Activated T-cell treated with anti-CD3 and anti-CD28 coated beads, Interleukin-2, amount 50 U/mL, for 48 hours (primary cell): ENCODE measurements at places on chromosomes 2 and 18.
A peak's percentile ranks its signal among the peaks of the same experiment; 100 is the strongest.

- DNase-seq: no peak
Measured at GRCh38 chr2:240967681-240968621, 30.5 kb upstream of the SNED1 start.

GRCh38 chr2:234761910-234762309 lies 189.9 kb upstream of the SH3BP4 start:
- no peak for DNase-seq

DNA sequence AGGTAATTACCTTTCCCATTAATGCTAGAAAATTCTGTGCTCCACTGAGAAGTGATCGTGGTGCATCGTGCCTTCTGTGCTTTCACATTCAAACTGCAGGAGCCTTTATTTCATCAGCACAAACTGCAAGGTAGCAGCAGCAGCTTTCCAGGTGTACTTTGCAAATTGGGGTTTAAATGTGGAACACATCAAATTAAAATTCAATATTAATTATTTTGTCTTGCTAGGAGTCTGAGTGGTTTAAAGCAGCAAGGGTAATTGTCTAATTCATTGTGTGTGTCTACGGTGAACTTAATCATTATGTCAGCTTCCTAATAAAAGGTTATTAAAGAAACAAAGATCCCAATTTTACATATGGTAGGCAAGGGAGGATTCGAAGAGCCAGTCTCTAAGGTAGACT lies 180.8 kb upstream of the ATP5MC3 start:
- no peak for DNase-seq

- no peak for DNase-seq
Measured at GRCh38 chr2:58571181-58571852, 330.2 kb upstream of the FANCL start.

DNA sequence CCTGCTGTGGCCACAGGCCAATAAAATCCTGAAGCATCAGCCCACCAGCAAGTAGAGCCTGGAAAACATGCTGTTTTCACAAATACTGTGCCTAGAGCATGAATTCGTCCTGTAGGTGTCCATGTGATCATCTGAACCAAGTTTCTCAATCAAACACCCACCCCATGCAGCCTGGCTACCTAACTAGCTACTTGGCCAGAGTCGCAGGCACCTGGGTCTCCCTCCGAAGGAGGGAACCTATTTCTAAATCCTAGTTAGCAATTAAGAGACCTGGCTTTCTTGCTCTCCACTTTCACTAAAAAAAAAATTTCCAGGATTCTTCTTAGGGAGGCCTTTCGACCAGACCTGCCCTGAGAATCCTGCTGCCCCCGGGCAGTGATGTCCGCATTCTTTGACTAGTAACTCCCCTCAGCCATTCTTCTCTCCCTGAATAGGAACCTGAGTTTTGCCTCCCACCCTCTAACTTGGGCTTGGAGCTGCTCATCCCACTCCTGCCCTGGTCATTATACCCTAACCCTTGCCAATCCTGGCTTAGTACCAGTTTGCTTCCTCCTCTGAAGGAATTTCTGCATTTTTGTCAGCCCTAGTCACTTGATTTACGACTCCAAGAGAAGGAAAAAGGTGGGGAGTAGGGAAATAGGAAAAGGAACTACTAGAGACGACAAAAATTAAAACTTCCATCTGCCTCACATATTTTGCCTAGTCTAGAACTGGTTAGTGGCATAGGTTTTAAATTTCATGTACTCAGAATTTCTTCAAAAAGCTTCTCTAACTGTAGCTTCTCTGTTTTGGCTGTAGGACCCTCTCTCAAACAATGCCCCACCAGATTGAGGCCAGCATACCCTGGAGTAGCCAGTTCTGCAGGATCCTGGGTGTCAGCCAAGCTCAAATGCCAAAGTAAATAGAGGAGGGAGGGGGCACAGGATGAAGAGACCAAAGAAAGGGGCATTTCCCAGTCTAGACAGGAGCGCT lies 25.4 kb upstream of the TANK start:
- DNase-seq: no peak

- no peak for DNase-seq
Measured at GRCh38 chr2:111148225-111148873, 27.6 kb downstream of the BCL2L11 start.

GRCh38 chr2:176234156-176234555 lies 35.1 kb upstream of the MTX2 start:
- DNase-seq: no peak

GRCh38 chr2:1552611-1553010 lies 139.3 kb downstream of the TPO start:
- no peak for DNase-seq

GRCh38 chr2:28979576-28980366 lies 1.3 kb upstream of the TOGARAM2 start:
- no peak for DNase-seq

- no peak for DNase-seq
Measured at GRCh38 chr18:2826581-2826980, 20.2 kb upstream of the EMILIN2 start.

- no peak for DNase-seq
Measured at GRCh38 chr2:189542145-189542882, 38.3 kb downstream of the SLC40A1 start.

GRCh38 chr2:25119263-25119662 lies 49.1 kb downstream of the POMC start:
- no peak for DNase-seq

DNA sequence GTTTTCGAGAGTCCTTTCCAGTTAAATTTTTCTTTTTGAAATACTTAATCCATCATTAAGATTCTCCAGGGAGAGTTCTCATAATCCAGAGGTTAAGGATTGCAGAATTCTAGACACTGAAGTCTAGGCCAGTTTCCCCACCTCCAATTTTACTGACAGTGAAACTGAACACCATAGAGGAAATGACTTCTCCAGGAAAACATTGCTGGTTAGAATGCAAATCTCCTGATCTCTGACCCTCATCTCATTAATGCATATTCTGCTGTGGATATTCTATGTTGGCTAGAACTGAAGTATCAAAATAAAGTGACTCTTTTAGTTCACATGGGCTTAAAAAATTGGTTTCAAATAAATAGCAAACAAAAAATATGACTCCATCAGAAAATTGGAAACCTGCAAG lies 105.8 kb upstream of the UGP2 start:
- DNase-seq: no peak

GRCh38 chr2:186349508-186349907 lies 136.6 kb upstream of the ZC3H15 start:
- DNase-seq: no peak

GRCh38 chr18:13288509-13289133 lies 70.1 kb downstream of the LDLRAD4 start:
- DNase-seq: peak; percentile 72

GRCh38 chr18:63979409-63979920 lies 9.6 kb downstream of the SERPINB8 start:
- peak; percentile 39 for DNase-seq

DNA sequence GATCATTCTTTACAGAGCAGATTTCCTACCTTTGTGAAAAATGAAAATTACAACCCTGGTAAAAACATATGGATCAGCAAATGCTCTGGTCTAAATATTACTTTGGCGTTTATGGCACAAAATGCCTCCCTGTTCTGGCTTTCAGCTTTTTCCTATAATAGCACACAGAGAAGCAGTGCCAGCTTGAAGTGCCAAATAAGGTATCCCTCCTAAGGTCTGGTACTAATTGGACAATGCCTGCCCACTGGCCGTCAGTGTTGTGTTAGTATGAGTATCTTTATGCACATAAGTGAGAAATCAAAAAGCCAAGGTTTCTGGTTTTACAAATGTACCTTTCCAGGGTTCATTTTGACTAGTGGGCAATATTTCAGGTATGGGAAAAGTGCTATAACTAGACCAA lies 1293.7 kb upstream of the FAM98A start:
- no peak for DNase-seq

DNA sequence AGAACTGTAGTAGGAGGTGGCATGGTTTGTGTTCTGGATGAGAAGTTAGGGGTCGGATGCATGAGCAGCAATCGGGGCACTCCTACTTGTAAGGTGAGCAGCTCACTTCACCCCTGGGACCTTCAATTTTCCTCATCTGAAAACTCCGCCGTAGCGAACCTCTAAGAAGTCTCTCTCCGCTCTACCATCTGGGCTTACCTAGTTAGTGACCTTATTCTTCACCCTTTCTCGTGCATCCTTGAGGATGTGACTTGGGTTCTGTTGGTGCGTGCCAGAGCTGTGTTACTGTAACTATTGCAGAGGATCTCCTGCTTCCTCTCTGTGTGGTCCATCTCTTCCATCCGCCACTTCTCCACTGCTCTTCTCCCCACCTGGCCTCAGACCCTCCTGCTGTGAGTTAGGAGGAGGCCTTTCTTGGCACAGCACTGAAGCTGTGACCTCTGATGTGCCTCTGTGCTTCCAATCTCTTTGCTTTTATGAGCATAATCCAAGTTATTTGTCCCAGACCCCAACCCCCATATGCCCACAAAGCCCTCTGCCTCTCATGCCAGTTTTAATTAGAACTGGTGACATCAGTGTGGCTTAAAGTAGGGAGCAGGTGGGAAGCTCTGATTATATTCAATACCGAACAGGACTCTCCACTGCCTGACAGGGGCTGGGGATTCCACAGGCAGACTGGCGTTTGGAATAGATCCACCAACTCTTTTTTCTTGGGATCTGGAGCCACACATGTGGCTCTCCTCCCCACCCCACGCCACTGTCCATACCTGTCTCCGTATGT lies 178.4 kb downstream of the BCL2 start:
- no peak for DNase-seq

DNA sequence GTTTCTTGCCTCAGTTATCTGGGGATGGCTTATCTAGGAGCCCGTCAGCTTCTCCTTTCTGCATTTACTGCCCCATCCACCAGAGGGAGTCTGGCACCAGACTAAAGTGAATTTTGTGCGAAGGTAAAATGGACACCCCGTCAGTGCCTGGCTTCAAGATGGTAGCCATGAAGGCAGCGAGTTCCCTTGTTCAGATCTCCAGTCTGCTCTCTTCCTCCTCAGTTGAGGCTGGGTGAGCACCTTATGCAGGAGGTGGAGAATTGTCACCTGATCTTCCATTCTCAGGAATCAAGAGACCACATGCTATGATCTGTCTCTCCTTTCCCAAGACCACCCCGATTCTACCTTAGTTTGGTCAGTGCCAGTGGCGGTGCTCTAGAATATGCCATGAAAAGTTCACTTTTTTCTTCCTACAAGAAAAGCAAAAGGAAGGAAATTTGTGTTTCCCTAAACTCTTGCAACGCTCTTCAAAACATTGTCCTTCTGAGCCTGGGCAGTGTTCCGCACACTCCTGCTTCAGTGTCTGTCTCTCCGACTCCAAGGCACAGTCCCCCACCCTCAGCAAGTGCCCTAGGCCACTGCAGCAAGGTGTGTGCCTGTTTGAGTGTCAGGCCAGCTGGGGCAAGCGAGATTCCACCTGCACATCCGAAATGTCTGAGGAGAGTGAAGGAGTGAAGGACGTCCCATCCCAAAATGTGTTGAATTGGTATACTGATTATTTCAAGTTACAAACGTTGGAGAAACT lies 168.6 kb downstream of the SS18 start:
- peak; percentile 56 for DNase-seq
